Psoas muscle (tissue), 8 donors: ENCODE measurements at places on chromosomes 12 and 14.

DNA sequence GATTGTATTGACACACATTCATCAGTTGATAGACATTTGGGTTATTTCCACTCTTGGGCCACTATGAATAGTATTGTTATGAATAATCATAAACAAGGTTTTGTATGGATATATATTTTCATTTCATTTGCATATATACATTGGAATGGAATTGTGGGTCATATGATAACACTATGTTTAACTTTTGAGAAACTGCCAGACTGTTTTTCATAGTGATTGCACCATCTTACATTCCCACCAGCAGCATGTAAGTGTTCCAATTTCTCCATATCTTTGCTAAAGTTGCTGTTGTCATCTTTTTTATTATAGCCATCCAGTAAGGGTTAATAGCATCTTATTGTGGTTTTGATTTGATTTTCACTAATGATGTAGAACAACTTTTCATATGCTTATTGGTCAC is 198.5 kb upstream of the PPFIA2 start:
- no peak for DNase-seq

- DNase-seq = no peak
Measured at GRCh38 chr12:1696800-1697199, 5.9 kb downstream of the ADIPOR2 start.

GRCh38 chr12:88354691-88355090 is 212.6 kb downstream of the TMTC3 start:
- DNase-seq = no peak

DNA sequence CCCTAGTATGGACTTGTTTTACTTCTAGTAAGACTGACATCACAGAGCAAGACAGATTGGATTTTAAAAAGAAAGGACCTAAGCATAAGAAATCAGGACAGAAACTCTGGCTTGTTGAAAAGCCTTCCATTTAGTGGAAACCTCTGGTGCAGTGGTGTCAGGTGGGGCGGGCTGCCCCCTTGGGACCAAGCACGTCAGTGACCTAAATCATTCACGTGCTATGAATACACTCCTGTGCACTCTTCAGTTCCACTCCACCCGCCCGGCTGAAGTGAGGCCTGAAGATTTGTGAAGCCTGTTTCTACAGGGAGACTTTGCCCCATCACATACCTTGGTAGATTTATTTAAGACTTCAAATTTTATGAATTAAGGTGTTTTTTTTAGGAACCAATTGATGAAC is 58.2 kb upstream of the STRN3 start:
- DNase-seq = peak; percentile 70

DNA sequence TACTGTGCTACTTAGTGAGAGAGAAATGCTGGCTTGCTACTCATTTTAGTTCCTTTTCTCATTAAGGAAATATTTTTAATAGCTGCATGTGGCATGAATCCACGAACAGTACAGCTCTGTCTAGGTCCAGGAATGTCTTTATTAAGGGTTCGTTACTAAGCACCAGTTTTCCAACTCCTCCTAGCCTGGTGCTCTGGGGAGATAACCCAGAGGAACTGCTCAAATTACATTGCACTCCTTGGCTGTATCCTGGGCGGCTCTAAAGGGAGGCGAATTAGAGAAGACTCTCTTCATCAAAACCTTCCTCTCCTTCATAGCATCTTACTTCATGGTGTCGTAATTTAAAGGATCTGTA is 101.3 kb downstream of the PPM1A start:
- no peak for DNase-seq

DNA sequence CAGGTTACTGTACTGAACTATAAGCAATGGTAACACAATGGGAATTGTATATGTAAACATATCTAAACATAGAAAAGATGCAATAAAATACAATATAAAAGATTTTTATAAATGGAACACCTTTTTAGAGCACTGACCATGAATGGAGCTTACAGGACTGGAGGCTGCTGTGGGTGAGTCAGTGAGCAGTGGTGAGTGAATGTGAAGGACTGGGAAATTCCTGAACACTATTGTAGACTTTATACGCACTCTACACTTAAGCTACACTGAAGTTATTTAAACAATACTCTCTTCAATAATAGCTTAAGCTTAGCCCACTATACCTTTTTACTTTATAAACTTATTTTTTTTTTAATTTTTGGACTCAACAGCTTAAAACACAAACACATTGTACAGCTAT is 313.5 kb downstream of the KCNC2 start:
- no peak for DNase-seq

- no peak for DNase-seq
Measured at GRCh38 chr12:39626033-39626814, 6.6 kb upstream of the ABCD2 start.

DNA sequence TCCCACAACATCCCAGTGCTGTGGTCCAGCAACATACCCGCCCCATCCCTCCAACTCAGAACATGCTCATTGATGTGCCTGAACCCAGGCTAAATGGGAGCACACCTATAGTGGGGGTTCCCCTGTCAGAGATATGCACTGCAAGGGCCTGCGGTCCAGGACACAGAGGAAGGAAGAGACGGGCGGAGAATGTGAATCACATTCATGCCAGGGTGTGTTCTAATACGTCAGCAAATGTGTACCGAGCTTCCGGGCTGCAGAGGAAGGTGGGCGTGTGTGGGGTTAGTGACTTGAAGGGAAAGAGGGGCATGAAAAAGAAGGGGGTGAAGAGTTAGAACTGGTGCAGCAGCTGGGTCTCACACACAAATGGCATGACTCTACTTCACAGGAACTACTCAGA is 83.7 kb downstream of the DPF3 start:
- DNase-seq = no peak

DNA sequence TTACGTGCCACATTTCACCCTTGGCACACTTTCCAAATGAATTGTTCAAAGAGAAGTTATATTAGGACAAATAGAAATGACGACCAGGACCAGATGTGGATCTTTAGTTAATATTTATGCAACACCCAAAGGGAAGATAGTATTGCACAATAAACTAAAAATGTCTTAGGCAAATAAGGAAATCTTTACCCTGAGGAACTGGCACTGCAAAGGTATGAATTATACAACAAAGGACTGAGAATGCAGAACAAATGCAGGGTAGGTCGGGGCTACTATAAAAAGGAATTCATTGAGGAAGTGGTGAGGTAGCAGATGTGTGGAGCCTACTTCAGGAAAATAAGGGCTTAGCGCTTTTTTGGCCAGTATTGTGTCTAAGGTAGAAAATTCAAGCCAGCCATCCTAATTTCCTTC is 3.9 kb upstream of the TMTC2 start:
- no peak for DNase-seq

- no peak for DNase-seq
Measured at GRCh38 chr12:123948796-123949769, 23.5 kb downstream of the CCDC92 start.

DNA sequence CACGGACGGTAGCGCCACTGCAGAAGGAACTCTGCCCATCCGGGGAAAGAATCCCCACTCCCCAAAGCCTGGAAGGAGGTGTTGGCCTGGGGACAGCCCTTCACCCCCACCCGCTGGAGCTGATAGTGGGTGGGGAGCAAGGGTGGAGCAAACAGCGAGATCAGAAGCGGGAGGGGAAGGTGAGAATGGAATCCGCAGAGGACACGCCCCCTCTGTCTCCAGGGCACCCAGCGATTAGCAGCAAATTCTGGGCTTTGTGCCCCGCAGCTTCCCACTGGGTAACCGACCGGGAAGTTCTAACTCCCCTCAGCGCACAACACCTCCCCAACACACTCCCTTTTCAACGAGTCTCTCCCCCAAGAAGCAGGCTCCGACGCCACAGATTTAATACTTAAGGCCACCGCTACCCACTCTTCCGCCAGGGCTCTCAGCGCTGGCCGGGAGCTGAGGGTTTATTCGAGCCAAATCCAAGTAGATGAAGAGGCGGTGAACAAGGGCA is 1.4 kb downstream of the SLC25A29 start:
- DNase-seq = no peak

- DNase-seq = no peak
Measured at GRCh38 chr12:32489070-32489469, 89.7 kb downstream of the FGD4 start.

DNA sequence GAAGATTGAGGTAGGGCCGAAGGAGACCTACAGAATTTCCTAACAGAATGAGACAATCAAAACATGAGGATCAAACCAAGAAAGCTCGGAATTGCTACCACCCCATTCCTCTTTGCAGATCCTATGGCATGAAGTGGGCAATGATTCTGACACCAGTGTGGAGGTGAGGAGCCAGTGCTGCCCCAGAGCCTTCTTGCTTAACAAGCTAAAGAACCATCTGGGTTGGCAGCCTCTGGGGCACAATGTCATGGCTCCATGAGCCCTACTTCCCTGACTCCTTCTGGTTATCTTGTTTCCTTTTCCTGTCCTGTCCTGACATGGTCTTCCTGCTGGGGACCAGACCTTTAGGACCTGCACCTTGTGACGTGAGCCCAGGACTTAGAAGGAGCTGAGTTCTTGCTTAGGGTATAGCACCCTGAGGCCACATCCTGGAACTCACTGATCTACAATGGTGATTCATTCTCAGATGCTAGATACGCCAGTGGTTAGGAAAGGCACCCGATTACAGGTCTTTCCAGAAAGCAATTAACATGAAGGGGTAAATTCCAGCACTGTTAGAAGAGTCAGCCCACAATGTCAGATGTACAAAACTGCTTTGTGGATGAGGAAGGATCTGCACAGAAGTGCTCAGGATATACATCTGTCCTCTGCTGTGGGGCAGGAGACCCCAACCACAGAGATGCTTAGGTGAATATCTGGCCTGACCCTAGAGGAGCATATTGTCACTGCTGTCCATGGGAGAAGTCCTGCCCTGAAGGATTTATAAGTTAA is 324.2 kb downstream of the ZFP36L1 start:
- no peak for DNase-seq

- DNase-seq = no peak
Measured at GRCh38 chr14:84225268-84225667, 1304.7 kb upstream of the FLRT2 start.

GRCh38 chr12:96501133-96501761 is 11.9 kb downstream of the CFAP54 start:
- DNase-seq = no peak

DNA sequence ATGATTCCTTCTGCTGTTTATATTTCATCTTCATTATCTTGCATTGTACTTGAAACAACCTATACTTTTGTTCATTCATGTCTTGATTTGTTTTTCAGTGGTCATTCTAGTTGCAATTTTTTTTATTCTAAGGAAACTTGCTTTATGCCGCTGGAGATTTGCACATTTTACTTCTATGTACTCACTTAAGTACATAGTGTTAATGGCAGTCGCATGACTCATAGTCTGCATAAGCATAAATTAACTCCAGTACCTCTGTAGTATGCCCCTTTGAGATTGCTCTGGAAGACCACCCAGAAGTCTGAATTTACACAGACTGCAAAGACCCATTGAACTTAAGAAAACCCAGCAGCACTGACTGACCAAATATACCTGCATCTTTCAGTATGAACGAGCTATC is 77.0 kb downstream of the MSRB3 start:
- no peak for DNase-seq

DNA sequence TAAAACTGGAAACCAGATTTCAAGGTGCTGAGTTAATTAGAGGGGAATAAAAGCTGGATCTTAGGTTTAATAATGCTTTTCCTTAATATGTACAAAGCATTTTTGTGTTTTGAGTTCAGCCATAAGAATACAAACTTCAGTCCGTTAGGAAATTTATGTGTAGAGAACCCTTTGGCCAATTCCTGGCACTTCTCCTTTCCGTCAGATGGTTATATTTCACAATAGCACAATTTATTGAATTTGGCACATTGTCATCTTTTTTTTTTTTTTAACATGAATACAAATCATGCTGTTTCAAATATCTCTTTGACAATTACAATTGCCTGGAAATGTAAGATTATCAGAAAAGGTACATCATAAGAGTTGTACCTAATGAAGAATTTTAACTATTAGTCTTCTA is 56.2 kb upstream of the DDHD1 start:
- DNase-seq = no peak

DNA sequence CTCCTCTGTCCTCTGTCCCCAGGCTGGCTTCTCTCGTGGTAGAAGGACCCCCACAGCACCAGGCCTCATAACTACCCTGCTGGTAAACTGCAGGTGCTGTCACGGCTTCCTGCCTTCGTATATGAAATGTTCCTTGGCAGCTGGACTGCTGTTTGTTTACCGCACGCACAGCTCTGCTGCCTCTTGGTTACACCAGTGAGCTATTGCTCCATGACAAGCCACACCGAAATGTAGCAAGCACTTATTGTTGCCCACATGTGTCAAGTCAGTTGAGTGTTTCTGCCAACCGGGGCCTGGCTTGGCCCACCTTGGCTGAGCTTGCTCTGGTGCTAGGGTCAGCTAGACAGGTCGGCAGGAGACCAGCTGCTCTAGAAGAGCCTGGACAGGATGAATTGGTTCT is 21.7 kb upstream of the TCL1B start:
- no peak for DNase-seq
